ELF-1 (cell line): ENCODE measurements at places on chromosomes 12 and 14.

DNA sequence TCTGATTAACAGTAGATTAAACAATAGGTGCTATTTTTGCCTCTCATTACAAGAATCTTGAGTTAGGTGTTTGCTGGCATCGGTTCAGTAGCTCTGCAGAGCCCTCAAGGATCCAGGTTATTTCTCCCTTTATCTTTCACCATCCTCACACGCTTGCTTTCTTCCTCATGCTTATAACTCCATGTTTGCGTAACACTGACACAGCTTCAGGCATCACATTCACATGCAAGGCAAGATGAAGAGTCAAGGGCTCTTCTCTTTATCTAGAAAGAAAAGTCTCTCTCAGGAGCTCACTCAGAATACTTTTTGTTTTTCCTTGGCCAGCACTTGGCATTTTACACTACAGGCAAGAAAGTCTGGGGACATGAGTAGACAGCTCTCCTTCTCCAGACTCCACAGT is 24.2 kb upstream of the PTHLH start:
- no peak for DNase-seq

DNA sequence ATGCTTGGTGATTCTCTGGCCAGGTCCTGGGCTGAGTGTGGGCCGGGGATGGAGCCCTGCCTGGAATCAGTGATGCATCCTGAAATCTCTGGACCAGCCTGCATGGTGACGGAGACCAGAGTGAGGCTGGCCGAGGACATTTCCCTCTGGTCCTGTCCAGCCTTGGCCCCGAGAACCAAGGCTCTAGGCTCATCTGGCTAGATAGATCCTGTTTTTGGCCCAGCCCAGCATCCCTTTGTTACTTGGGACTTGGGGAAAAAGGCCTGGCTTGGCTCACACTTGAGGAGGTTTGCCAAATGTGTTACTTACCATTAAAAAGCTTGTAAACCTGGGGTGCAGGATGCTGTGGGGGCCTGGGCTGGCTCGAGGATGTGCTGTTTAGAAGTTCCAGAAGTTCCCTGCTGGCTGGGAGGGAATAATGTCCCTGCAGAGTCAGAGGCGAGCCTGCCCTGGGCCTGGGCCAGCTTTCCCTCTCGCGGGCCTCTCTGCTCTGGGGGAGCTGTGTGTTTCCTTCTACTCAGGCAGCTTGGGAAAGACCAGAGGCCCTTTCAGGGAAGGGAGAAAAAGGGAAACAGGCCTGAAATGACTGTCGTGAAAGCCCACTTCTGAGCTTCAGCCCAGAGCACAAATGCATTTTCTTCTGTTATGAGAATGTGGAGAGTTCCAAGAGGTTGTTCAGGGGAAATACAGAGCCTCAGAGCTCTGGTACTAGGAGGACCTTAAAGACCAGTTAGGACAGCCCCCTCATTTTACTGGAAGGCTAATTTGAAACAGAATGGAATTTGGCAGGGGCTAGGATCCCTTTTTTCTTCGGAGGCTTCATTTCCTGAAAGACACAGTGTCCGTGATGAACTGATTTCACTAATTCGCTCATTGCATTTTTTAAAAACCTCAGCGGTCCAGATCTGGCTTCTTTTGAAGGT is 47.2 kb upstream of the CTDSP2 start:
- DNase-seq, result peak; percentile 53

GRCh38 chr14:99212646-99213045 is 59.4 kb downstream of the BCL11B start:
- DNase-seq, result no peak

DNA sequence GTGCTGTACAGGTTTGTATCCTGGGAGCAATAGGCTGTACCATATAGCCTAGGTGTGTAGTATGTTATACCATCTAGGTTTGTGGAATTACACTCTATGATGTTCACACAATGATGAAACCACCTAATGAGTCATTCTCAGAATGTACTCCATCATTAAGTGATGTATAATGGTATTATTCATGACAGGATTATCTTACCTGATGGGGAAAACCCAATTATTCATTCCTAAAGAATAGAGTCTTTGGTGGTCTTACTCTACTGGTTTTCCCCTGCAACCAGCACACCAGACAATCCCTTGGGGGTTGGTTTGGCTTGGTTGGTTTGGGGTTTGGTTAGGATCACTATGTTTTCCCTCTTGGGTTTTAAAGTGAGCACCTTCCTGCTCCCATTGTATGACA is 12.6 kb upstream of the OR10P1 start:
- no peak for DNase-seq

DNA sequence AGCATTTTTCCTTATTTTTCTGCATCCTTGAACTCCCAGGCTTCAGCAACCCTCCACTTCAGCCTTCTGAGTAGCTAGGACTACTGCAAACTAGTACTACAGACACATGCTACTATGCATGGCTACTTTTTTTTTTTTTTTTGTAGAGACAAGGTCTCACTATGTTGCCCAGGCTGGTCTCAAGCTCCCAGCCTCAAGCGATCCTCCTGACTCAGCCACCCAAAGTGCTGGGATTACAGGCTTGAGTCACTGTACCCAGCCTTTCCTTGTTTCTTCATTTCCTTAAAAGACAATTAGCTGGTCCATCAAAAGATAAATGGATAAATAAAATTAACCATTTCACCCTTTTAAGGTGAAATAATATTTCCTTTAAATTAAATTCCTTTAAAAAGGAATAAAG is 205.8 kb downstream of the SPTSSA start:
- no peak for DNase-seq
